NCI-H69 (cell line): ENCODE measurements at places on chromosomes 1 and 21.

DNA sequence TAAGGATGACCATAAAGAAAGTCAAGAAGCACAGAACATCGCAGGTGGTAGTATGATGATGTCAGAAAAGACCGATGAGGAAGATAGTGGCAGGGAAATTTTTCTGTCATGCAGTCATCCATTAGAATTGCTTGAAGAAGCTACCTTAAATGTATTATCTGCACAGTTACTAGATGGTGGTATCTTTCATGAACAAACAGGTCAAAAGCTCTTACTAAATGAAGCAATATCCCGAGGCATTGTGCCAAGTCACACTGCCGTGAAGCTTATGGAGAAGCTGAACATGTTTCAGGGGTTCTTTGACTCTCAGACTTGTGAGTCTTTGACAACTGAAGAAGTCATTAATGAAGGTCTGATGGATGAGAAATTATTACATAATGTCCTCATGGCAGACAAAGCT is 128.8 kb downstream of the MACF1 start:
- DNase-seq, result no peak

DNA sequence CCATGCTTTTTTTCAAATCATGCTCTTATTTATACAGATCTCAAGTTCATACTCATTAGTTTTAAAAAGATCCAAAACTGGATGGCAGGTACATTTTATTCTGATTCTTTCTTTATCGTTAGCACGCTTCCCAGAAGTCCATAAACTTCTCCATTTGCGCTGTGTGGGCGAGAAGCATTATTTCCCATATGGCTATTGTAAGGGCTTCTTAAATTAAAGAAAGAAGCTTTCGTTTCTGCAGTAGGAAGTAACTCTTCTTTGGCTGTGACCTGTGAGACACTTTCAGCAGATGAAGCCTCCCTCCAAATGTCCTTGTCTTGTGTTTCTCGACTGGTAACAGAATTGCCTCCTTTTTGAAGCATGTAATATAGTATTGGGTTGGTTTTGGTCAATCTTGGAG is 100.2 kb downstream of the NRIP1 start:
- DNase-seq, result no peak

- DNase-seq, result no peak
Measured at GRCh38 chr1:61975638-61976037, 219.0 kb upstream of the L1TD1 start.

DNA sequence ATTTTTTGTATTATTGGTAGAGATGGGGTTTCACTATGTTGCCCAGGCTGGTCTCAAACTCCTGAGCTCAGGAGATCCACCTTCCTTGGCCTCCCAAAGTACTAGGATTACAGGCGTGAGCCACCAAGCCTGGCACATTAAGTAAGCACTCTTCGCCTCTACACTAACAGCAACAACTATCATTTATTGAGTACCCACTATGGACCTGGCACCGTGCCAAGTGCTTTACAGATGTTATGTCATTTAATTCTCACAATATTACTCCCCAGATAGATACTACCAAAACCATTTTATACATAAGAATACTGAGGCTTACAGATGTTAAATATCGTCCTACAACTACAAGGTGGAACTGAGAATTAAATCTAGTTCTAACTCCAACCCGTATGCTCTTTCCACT is 50.1 kb downstream of the TUT4 start:
- DNase-seq, result peak; percentile 19

- DNase-seq, result no peak
Measured at GRCh38 chr21:36707763-36708285, 8.9 kb downstream of the SIM2 start.

- peak; percentile 77 for DNase-seq
Measured at GRCh38 chr21:42593007-42593814, 60.2 kb upstream of the PDE9A start.

DNA sequence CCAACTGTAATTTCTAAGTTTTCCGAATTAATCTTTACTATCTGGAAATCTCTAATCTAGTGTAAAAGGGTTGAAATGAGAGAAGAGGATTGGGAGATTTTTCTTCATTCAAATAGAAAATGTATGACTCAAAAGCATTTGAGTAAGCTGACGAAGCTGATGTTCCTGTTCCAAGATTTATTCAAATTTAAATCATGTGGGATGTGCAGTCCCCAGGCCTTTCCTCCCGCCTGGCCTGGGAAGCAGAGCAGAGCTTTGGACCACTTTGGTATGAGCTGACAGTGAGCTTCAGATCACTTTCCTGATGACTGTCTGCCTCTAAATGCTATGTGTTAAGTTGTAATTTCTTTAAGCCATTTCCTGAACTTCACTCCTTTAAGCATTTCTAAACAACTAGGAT is 192.0 kb downstream of the DHRS3 start:
- no peak for DNase-seq

GRCh38 chr1:198399452-198399851 is 141.0 kb downstream of the ATP6V1G3 start:
- no peak for DNase-seq

DNA sequence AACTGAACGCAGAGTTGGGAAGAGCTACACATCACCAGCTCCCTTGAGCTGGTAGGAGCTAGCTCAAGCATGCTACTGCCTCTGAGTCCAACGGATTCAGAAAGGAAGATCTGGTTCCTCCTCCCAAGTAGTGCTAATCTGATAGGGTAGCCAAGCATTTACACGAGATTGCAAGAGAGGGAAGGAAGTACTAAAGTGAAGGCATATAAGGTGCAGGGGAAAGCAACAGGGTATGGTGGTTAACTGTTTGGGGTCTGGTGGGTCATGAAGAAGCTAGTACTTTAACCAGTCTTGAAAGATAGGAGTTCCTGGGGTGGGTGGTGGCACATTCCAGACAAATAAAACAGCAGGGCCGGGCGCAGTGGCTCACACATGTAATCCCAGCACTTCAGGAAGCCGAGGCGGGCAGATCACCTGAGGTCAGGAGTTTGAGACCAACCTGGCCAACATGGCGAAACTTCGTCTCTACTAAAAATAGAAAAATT is 20.2 kb upstream of the ZNF436 start:
- DNase-seq, result no peak

GRCh38 chr1:27192039-27192529 is 37.2 kb upstream of the SLC9A1 start:
- DNase-seq, result no peak

- peak; percentile 66 for DNase-seq
Measured at GRCh38 chr1:25619101-25619890, 2.7 kb downstream of the MAN1C1 start.

DNA sequence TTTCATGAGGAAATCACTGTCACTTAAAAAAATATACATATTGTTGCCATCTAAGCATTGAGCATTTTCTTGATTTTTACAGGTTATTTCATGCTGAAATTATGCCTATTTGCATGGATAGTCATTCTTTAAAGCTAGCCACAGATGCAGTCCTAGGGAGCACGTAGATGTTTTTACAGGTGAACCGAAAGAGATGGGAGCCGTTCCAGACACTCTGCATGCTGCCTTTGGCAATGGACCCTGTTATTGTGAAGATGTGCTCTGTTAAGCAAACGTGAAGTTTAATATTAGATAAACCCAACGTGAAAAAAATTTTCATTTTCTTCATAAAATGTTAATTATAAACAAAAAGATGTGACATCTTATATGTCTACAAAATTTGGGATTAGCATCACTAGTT is 7.1 kb downstream of the PROX1 start:
- peak; percentile 60 for DNase-seq

GRCh38 chr1:27122652-27123051 is 32.3 kb downstream of the SLC9A1 start:
- DNase-seq, result peak; percentile 62

- no peak for DNase-seq
Measured at GRCh38 chr1:1847890-1848289, 43.0 kb downstream of the GNB1 start.

DNA sequence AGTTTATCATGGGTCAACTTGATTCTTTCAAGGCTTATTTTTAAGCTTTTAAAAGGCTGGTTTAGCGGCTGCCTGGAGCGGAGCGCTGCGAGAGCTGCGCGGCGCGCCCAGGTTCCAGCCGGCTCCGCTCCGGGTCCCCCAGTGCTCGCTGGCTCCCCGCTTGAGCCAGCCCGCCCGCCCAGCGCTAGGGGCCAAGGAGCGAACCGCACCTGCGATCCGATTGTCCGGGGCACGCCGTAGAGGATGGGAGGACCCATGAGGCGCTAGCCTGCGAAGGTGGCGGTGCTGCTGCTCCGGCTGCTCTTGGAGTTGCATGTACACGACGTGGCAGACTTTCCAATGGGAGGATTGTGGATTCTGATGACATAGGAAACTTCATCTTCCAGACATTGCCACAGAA is 9.9 kb upstream of the CFHR4 start:
- peak; percentile 92 for DNase-seq

- DNase-seq, result peak; percentile 45
Measured at GRCh38 chr1:55217226-55217986, 2.2 kb upstream of the USP24 start.

DNA sequence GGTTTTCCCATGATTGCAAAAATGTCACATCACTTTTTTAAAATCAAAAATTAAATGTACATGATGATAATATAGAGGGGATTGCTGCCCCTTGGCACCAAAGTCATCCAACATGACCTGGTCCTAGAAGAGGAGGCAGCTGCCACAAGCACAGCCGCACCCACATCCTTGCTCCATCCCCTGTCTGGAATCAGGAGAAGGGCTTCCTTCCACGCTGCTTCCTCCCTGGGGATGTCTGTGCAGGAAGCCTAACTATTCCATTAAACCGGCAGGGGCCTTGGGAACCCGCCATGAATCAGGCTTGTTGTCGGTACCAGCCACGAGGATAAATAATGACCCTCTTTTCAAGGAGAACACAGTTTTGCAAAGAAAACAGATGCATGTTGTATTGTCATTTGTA is 68.7 kb upstream of the AJAP1 start:
- DNase-seq, result no peak

GRCh38 chr21:36811762-36812161 is 112.8 kb downstream of the SIM2 start:
- no peak for DNase-seq

GRCh38 chr1:205961405-205961804 is 18.1 kb upstream of the SLC26A9 start:
- no peak for DNase-seq

DNA sequence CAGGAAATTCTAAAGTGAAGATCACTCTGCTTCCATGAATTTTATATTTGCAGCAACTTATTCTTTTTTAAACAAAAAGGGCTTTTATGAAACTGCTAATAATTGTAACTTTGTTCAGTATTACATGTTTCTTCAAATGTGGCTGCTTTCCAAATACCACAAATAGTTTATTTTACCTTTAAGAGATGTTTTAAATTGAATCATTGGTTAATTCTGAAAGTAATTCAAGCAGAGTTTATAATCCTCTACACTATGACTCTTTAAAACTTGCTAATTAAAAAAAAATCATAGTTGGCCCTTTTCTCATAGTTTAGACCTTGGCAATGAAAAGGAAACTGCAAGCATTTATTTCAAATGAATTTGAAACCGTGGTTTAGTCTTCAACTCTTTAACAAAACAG is 59.6 kb downstream of the SDCCAG8 start:
- no peak for DNase-seq

- peak; percentile 88 for DNase-seq
Measured at GRCh38 chr1:48644190-48644900, 132.3 kb downstream of the BEND5 start.

- DNase-seq, result no peak
Measured at GRCh38 chr21:23799376-23799775, 1807.9 kb downstream of the MRPL39 start.

GRCh38 chr1:47661040-47661439 is 223.2 kb downstream of the FOXD2 start:
- DNase-seq, result peak; percentile 89

DNA sequence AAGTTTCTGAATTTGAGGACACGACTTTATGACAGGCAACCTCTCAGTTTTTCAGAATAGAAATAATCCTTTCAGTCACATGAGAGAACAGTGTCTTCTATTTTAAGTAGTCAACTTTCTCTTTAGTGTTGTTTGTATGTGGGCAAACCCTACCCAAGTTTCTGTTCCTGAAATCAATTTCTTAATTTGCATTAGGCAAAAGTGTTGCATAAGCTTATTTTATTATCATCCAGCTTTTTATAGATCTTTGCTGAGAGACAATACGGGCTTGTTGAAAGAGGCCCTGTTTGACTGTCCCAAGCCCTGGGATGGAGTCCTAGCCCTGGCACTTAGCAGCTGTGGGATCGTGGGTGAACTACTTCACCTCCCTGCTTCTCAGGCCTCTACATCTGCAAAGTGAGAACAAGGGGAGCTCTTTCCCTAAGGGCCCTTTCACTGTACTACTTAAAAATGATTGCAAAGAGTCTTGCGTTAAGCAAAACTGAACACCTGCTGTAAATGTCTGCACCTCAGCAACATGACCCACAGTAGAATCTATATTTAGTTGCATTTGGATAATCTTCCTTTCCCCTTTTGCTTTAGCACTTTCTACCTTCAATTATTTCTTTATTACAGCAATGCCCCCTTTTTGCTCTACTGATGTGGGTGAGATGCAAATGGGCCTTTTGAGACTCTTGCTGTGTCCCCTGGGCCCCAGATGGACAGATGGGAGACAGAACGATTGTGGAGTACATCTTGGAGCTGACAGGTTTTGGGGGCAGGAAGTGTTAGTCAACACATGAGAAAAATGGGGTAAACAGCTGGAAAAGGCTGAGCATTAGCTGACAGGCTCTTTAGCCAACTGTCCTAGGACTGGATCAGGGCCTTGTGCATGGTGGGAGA is 41.0 kb upstream of the SCAF4 start:
- no peak for DNase-seq

- no peak for DNase-seq
Measured at GRCh38 chr1:1548591-1548990, 8.2 kb upstream of the TMEM240 start.

- peak; percentile 93 for DNase-seq
Measured at GRCh38 chr1:96060621-96061020, 661.0 kb upstream of the PTBP2 start.

DNA sequence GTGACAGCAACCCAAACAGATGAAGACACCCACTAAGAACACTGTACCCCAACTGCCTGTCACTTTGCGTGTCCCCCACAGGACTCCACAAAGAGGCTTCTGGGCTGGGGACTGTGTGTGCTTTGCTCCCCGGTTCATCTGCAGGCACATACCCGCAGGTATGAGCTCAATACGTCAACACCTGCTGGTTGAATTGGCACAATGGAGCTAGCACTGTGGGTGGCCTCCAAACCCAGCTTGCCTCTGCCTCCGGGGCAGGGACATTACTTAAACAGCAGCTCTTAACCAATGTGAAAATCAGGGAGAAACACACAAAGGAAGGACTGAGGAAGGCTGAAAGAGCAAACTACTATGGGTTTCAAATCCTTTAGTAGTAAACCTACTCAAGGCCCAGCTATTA is 140.2 kb upstream of the TIAM1 start:
- DNase-seq, result peak; percentile 93

DNA sequence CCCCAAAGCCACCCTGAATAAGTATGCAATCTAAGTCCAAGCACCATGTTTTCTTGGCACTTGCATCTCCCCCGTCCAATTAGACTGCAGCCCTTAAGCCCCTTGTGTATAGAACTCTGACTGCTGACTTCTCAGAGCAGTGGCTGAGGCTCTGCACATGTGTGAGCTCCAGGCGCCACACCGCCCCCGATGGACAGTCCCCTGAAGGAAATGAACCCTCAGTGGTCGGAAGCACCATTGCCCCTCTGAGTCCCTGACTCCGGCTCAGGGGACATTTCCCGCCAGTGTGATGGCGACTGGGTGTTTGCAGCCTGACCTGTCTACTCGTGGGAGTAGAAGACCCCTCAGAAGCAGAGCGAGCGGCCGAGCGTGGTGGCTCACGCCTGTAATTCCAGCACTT is 37.2 kb upstream of the SCCPDH start:
- no peak for DNase-seq

- peak; percentile 67 for DNase-seq
Measured at GRCh38 chr1:41242342-41243078, 404 bp upstream of the SCMH1 start.
